ENCODE measurements at places on chromosomes 11 and 22. TPM values are rescaled to one million over a fixed set of nuclear protein-coding genes. Genes with fewer than 3 reads are reported as not detected.

The PPP6R3 gene
- total RNA-seq: 82.6 TPM

The CAT gene
- 23.7 TPM for total RNA-seq

The MEI1 gene
- 3.4 TPM for total RNA-seq

The RASGRP2 gene
- total RNA-seq: 0.41 TPM

The EHBP1L1 gene
- total RNA-seq: 20.9 TPM

- no peak for DNase-seq
These were observed 495 bp upstream of the IFITM1 start for GRCh38 chr11:313304-313786.

DNA sequence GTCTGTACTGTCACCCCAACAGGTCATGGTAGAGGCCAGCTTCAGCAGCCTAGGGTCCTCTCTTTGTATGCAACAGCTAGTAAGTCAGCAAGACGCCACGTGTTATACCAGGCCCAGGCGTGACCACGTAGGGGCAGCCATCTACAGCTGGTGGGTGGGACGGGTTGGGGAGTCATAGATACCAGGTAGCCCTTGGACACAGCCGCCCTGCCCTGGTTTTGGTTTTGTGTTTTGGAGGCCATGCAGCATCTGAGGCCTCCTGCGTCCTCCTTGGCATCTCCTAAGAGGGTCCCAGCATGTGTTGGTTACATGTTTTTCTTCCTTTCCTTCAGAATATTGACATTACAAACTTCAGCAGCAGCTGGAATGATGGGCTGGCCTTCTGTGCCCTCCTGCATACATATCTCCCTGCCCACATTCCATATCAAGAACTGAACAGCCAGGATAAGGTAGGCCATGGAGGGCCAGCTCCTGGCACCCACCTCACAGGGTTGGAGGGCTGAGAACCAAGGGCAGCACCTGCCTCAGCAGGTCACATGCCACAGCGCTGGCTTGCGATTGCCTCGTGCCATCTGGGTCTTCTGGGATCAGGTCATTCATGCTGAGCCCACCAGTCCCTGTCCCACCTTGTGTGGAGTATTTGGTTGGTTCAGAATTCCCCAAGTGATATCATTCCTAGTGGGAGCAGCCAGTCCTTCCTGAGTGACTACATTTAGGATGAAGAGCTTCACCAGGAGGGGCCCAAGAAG is 16.0 kb upstream of the ADORA2A start:
- no peak for DNase-seq

DNA sequence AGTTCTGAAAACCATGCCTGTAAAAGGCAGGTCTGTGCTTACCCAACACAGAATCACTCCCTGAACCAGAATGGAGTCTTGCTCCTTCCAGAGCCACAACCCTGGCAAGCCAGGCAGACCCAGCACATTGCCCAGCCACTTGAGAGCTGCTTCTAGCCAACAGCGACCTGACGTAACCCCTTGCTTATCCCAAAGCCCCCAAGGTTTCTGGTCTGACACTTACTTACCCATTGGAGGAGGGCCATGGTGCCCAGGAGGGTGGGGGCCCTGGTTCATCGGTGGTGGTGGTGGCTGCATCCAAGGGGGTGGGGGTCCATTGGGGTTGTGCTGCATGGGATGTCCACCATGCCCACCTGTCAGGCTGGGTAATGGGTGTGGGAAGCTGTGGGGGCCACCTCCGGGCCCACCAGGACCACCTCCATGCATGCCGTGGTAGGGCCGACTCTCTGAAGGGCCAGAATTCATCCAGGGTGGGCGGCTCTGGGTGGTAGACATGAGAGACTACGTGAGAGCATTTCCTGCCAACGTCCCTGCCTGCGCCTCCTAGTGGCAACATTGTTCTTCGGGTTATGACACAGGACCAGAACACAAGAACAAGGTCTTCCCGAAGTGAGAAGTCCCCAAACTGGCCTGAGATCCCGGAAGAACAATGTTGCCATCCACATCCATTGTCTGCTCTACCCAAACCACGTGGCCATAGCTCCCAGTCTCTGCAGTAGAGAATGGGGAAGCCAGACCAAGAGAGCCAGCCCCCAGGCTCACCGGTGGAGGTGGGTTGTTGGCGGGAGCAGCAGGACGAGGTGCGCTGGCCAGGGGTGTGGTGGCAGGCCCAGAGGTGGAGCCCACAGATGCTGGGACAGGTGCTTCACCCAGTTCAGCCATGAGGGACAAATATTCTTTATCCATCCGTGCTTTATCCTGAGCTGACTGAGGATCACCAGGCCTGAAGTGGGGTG is 7.8 kb upstream of the PYGM start:
- DNase-seq: no peak

DNA sequence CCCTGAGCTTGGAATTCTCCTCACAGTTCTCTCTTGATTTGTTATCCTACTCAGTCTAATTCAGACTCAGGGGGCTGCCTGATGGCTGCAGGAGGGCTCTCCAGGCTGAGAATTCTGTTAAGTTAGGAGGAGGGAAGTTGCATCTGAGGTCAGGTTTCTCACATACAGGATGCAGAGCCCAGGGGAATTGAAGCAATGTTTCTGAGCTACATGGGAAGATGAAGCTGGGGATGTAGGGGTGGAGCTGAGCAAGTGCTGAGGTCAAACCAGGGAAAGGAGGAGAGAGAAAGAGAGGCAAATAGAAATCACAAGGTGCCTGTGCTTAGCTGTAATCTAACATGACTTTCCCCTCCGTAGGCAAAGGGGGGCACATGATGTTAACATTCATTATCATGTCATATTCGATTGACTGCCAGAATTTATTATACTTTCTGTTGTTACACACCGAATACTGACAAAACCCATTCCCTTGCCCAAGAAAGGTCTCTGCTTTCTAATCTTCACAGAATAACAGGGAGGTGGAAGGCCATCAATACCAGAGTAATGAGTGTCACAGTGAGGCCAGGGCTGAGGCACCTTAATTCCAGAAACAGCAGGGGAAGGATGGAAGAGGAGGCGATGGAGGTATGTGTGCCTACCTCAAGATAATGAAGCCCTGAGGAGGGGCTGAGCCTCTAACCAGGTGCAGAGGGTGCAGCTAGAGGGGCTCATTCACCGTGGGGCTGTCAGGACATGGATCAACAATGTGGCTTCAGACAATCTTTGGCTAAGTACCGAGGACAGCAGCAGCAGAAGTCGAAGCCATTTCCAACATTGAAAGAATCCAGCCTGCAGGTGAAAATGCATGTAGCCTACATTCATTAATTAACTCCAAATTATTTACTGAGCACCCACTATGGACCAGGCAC is 205.4 kb upstream of the SNX19 start:
- no peak for DNase-seq

- DNase-seq: no peak
These were observed 468 bp downstream of the ZDHHC8 start for GRCh38 chr22:20131859-20132685.

Measured in kidney epithelial cell (primary cell).